AG20443 (cell line): ENCODE measurements at places on chromosomes 4 and X.
A peak's percentile ranks its signal among the peaks of the same experiment; 100 is the strongest.

DNA sequence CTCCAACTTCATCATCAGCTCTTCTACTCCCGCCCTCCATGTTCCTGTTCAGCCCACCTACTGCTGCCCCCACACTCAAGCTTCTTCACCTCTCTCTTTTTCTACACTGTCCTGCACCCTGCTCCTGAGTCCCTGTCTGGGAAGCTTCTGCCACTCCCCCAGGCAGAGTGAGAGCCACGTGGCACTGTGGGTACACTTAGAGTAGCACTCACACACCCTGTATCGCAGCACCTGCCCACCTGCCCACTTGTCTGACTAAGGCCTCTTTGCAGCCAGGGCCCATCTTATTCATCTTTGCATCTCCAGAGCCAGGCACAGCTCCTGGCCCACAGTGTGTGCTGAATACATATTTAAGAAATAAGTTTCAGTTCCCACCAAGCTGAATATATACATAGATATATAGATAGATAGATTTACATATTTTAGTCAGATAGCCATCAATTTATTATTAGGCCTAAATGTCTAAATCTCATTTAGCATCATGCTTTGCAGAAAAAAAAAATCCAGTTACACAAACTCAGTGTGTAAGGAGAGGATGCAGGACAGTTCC, 24.9 kb downstream of the CCDC149 start:
- DNase-seq: no peak

DNA sequence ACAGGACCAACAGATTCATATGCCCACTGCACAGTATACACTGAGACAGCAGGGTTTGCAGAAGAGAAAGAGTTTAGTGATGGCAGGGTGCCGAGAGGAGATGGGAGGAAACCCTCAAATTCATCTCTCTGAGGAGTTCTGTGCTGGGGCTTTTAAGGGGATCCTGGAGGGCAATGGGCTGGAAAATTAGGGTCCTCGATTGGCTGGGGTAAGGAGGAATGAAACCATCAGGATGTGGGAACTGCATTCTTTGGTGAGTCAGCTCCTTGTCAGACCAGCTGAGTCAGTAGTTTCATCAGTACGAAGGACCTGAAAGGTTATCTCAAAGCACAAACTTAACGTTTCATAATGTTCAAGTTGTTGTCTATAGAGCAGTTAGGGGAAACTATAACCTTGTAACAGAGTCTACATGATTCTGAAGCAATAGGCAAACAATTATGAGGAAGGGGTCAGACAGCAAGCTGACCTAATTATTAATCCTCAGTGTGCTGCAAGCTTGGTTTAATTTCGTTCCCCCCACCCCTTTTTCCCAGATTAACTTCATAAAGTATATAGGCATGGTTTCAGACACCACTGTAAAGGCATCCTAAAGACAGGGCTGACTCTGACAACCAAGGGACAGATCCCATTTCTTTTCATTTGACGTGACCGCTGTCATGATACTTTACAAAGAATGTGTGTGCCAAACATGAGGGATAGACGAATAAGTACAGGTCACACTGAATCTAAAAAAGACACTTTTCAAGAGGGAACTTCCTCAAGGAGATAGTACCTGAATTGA, 1.5 kb upstream of the MSMO1 start:
- DNase-seq: peak; percentile 31

DNA sequence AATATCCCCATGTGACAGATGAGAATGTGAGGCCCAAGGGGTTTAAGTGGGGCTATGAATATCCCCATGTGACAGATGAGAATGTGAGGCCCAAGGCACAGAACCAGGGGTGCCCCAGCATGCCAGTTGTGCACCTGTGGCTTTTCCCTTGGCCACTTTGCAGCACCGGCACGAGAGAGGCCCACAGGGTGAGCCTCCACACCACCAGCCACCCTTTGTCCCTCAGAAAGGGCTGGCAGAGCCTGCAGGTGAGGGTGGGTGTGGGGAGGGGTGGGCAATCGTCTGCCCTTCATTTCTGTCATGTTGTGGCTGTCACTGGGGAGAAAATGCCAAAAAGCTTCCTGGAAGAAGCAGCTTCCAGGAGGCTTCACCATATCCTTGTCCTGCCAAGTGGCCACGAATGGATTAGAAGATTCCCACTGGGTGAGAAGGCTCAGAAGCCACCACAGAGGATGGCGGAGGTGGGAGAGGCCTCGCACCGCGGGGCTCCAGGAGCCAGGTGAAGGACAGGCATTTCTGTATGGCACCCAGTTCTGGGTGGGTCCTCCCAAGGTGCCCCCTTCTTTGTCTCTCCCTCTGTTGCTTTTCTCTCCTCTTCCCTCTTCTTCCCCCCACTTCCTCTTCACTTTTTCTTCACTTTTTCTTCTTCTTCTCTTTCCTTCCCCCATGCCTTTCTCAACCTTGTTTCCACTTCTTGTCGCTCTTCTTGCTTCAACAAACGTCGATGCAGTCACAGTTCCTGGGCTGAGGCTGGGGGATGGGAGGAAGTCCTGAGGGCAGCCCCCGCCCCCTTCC, 469 bp upstream of the GPR78 start:
- no peak for DNase-seq

GRCh38 chrX:9394212-9394611, 70.6 kb upstream of the TBL1X start:
- DNase-seq: no peak

- no peak for DNase-seq
Measured at GRCh38 chrX:71997320-71997719, 86.7 kb downstream of the NHSL2 start.

DNA sequence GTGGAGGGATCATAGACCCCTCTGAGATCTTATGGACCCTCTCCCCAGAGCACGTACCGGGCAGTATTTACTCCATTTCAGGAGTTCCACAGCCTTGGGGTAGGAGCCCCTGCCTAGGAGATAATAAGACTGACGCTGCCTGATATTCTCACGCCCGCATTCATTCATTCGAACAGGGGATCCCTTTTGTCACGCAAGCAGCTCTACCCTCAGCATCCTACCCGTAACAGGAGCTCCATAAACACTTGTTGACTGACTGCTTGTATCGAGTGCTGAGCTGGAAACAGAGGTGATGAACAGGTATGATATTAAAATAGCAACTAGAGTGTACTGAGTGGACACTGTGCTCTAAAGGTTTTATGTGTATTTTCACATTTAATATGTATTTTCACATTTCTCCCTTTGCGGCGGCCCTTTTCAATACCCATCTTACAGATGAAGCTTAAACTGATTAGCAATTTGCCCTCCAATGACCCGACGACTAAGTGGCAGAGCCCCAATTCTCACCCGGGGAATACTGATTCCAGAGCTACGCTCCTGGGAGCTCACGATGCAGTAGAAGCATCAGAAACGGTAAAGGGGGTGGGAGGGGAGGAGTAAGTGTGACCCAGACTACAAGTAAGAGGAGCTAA, 888 bp downstream of the RAB28 start:
- no peak for DNase-seq

DNA sequence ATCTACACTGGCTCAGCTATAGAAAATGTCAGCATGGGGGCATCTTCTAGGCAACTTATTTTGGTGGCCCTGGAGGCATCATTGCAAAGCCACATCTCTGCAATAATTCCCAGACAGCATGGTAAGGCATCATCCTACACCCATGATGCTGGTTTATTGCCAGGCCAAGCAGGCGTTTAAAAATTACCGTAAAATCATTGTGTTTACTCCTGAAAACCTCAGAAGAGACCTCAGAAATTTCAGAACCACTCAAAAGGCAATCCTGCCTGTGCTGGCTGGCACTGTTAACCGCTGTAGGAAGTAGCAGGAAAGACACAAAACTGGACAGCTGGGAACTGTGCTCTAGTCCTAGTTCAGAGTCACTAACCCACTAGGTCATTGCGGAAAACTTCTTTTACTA, 63.2 kb downstream of the MID1 start:
- DNase-seq: no peak

GRCh38 chr4:45119376-45119775, 393.0 kb upstream of the GNPDA2 start:
- DNase-seq: no peak

GRCh38 chr4:48596336-48596735, 106.3 kb downstream of the ZAR1 start:
- DNase-seq: no peak

GRCh38 chrX:6225288-6225910, 3.3 kb downstream of the NLGN4X start:
- no peak for DNase-seq

- no peak for DNase-seq
Measured at GRCh38 chr4:100649417-100649816, 131.6 kb upstream of the EMCN start.

- no peak for DNase-seq
Measured at GRCh38 chrX:9842541-9842940, 56.3 kb downstream of the SHROOM2 start.

DNA sequence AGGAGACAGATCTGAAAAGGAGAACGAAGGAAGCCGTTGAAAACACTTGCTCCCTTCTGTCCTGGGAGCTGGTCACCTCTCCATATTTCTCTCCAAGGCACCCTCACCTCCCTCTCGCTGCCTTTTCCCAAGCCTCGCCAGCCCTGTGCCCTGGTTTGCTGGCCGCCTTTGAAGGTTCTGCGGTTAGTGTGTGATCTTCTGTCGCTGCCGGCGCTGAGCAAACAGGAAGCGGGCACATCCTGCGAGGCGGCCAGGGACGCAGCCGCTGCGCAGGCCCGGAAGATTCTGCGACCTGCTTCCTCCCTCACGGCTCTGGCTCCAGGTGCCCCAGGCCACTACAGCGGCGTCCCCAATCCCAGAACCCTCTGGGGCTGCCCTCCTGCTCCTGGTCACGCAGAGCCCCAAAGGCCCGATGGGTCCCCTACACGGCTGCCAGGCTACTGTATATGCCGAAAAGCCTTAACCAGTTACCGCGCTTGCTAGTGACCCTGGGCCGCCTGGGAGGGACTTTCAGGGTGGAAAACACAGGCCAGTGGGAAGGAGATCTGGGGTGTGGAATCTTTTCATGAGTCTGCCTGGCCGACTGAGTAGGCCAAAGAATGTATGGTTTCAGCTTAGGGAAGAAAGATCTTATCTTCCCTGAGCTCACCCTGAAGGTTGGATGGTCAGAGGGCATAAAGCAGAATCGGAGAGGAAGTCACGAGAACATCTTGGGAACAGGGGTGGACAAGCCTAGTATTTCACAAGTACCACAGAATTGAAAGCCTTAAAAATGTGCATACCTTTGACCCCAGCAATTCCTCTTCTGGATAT, 2.3 kb upstream of the SASH3 start:
- no peak for DNase-seq
